ENCODE measurements at places on chromosomes 7 and 10.

DNA sequence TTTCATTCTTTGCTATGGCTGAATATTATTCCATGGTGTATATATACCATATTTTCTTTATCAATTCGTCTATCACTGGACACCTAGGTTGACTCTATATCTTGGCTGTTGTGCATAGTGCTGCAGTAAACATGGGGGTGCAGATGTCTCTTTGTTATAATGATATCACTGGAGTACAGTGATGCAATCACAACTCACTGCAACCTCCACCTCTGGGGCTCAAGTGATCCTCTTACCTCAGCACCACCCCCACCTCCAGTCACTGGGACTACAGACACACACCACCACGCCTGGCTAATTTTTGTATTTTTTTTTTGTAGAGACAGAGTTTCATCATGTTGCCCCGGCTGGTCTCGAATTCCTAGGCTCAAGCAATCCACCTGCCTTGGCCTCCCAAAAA lies 15.6 kb downstream of the KLHL7 start:
- DNase-seq, result no peak

- no peak for DNase-seq
Observed at GRCh38 chr10:5933909-5934546, 43.3 kb downstream of the IL15RA start.

DNA sequence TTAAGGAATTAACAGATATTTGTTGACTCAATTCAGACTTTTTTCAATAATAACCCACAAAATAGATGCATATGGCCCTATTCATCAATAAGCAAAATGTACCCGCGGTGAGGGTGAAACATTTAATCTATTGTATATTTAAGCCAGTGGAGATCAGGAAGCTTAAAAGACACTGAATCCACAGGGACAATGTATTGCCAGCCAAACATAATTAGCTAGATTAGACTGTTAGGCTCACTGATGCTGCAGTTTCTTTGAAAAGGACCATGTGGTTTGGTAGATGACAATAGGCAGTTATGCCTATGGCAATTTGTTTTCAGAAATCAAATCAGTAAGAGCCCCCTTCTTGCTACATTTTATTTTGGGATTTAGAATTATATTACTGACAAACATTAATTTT lies 87.3 kb upstream of the PLXDC2 start:
- no peak for DNase-seq

DNA sequence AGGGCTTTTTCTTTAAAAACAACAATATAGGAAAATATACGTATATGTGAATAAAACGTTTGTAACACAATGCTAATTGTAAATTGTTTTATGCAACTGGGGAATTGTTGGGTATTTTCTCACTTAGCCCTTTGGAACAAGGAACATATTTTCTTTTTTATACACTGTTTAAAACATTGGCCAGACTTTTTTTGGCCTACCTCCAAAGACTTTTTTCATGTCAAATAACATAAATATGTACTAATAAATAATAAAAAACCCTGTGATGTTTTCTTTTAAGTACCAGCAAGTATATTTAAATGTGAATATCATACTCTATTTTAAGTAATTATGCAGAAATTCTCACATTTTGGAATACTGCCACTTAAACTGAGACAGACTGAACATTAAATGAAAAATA lies 15.7 kb downstream of the TMEM106B start:
- no peak for DNase-seq

DNA sequence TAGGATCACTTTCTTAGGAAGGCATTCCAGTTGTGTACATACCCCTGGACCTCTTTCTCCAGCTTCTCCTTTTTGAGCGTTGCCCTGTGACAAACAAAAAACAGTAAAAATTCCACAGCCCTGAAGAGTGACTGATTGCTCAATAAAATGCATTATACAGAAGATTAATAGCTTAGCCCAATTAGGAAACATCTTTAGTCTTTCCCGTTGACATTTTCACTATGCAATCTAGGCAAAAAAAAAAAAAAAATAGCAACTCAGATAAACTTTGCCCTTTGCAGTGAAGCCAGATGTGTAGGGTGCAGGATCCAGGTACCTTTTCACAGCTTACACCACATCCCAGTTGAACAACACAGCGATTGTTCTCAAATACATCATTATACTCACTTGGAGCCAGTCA lies 17.9 kb downstream of the COL28A1 start:
- DNase-seq, result no peak

GRCh38 chr7:64574540-64575099 lies 11.7 kb upstream of the ZNF680 start:
- no peak for DNase-seq

- DNase-seq, result no peak
Observed at GRCh38 chr7:29482056-29482455, 81.6 kb upstream of the PRR15 start.

GRCh38 chr10:90751107-90751997 lies 106.5 kb downstream of the HTR7 start:
- peak; percentile 5 for DNase-seq

GRCh38 chr7:6258440-6259182 lies 13.8 kb downstream of the CYTH3 start:
- no peak for DNase-seq

- no peak for DNase-seq
Observed at GRCh38 chr7:41744161-41744560, 41.3 kb upstream of the INHBA start.

DNA sequence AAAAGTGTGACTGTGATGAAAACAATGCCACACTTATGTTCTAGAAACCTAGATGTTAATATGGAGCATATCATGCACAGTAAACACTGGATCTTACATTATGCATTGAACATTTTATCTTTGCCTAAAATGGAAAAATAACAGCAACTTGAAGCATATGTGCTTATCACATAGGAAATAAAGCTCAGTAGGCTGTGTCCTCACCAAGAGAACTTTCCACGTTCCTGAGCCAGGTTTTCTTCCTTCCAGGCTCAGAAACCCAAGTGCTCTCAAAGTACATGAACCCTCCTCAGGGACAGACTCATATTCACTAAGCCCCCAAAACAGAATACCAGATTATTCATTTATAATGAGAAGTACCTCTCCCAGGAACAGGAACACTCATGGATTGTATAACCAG lies 79.4 kb upstream of the PRKAR2B start:
- DNase-seq, result no peak

DNA sequence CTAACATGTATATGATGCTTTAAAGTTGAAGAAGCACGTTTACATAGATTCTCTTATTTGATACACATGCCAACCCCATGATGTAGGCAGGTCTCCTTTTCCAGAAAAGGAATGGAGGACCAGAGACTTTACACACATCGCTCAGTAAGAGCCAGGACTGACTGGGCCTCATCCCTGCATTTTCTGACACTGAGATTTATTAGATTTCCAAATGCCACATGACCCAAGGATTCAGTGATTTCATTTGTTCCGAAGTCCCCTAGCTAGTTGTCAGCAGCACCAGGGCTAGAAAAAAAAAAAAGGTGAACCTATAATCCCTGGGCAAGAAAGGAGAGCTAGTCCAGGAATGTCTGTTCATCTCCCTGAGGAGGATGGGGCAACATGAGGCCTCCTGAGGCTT lies 143.3 kb upstream of the AGK start:
- DNase-seq, result no peak

DNA sequence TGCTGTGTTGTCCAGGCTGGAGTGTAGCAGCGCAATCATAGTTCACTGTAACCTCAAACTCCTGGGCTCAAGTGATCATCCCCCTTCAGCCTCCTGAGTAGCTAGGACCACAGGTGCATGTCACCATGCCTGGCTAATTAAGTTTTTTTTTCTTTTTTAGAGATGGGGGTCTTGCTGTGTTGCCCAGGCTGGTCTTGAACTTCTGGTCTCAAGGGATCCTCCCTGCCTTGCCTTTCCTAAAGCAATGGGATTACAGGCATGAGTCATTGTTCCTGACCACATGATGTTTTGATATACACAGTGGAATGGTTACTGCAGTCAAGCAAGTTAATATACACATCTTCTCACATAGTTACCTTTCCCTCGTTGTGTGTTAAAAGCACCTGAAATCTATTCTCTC lies 140.3 kb downstream of the GPR85 start:
- DNase-seq, result no peak

GRCh38 chr10:117926491-117926890 lies 120.2 kb downstream of the RAB11FIP2 start:
- DNase-seq, result no peak

- no peak for DNase-seq
Observed at GRCh38 chr7:13852281-13852968, 137.0 kb downstream of the ETV1 start.

DNA sequence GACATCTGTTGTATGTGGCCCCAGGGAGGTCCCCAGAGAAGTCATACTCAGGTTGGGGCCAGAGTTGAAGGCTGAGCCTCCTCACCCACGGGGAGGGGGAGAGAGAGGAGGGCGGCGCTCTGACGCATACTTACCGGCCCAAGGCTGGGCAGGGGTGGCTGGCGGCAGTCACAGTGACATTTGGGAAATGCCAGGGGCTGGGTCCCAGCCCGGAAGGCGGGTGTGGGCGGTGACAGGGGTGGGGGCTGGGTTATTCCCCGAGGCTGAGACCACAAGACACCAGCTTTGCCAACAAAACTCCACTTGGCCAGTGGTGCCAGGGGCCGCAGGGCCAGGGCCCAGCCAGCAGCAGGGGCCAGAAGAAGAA lies 41.1 kb downstream of the RASGEF1A start:
- DNase-seq, result no peak

- DNase-seq, result no peak
Observed at GRCh38 chr7:103793614-103794013, 195.8 kb downstream of the RELN start.

GRCh38 chr7:18290223-18290622 lies 205.3 kb upstream of the HDAC9 start:
- no peak for DNase-seq

DNA sequence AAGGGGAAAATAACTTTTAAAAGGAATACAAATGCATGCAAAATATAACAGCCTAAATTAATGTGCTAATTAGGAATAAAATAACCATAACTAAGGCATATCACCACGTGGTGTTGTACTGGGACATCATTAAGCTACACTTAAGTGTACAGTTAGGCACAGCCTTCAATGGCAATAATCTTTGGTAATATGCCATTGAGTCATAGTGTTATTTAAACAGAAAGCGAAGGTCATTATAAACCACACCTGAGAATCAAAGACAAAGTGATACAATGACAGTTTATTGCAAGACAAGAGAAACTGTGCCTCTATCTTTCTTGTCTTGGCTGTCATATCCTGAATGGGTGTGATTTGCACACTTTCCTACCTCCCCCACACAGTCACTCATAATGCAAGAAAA lies 30.5 kb upstream of the AUTS2 start:
- no peak for DNase-seq

GRCh38 chr10:86878983-86879713 lies 78.3 kb downstream of the MMRN2 start:
- no peak for DNase-seq

GRCh38 chr10:61592581-61592980 lies 70.1 kb upstream of the CABCOCO1 start:
- DNase-seq, result no peak

GRCh38 chr7:23471106-23471859 lies 992 bp upstream of the IGF2BP3 start:
- no peak for DNase-seq

DNA sequence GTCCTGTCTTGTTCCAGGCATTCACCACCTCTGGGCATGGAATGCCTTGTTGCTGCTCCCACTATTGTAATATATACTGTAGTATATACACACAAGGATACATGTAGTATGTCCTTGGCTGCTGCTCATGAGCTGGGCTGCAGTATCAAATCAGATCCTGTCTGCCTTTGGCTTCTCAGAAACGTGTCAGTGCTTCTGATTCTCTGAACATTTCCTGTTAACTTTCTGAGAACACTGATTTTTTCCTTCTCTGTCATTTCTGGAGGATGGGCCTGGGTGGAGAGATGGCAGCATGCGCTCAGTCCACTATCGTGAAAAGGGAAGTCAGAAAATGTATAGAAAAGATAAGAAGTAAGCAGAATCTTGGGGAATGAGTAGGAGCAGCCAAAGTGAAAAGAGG lies 12.2 kb downstream of the SFTPA2 start:
- no peak for DNase-seq

GRCh38 chr7:128404143-128404681 lies 5.6 kb downstream of the IMPDH1 start:
- DNase-seq, result no peak

DNA sequence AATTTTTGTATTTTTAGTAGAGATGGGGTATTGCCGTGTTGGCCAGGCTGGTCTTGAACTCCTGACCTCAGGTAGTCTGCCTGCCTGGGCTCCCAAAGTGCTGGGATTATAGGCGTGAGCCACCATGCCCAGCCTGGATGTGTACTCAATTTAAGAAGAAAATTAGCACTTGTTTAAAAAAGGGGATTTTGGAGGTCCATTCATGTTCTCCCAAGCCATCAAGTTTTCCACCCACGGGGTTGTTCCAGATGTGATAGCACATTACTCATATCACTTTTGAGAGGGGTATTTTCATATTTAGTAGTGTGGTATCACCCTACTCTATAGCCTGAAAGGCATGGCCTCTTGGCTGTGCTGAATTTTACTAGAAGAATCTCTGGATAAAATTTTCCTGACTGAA lies 10.5 kb upstream of the SLC26A3 start:
- DNase-seq, result no peak

All from stimulated activated CD4-positive, alpha-beta T cell treated with anti-CD3 and anti-CD28 coated beads, Interleukin-1b, Interleukin-23, amount 100 ng/mL, for 1 hour (primary cell).